ENCODE measurements at places on chromosomes 2 and 18.

GRCh38 chr18:56569416-56569815, 69.0 kb downstream of the TXNL1 start:
- DNase-seq, result no peak

DNA sequence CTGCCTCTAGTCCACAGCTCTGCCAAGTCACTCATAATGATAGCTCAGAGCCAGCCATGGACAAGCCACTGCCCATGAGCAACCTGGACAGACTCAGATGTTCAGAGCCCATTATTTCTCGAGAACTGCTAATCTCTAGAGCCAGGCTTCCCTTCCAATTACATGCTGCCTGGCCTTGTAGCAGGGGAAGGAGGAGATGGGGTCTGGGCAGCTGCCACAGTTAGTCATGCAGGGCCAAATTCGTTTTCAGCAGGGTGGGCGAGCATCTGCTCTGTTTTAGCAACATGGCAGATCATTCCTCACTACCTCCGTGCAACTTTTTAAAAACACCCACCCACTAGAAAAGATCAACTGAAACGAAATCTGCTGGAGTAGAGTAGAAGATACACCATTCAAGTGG, 141.8 kb downstream of the MYO5B start:
- no peak for DNase-seq

DNA sequence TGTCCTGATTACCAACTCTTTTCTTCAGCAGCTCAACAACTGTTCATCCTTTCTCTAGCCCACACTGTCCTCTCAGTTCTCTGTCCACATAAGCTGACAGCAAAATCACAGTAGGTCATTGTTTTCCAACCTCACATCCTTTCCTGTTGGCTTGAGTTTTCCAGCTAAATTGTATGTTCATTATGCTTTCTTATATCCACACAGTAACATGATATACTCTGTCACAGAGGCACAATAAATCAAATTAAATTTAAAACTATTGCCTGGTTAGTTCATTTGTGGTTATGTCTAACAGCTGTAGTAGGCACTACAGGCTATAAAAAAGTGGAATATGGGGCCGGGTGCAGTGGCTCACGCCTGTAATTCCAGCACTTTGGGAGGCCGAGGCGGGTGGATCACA, 179.9 kb downstream of the ETAA1 start:
- no peak for DNase-seq

- no peak for DNase-seq
Observed at GRCh38 chr2:145303536-145303935, 783.6 kb upstream of the ZEB2 start.

GRCh38 chr2:165293440-165294420, 54.5 kb downstream of the SCN2A start:
- DNase-seq, result peak; percentile 27

DNA sequence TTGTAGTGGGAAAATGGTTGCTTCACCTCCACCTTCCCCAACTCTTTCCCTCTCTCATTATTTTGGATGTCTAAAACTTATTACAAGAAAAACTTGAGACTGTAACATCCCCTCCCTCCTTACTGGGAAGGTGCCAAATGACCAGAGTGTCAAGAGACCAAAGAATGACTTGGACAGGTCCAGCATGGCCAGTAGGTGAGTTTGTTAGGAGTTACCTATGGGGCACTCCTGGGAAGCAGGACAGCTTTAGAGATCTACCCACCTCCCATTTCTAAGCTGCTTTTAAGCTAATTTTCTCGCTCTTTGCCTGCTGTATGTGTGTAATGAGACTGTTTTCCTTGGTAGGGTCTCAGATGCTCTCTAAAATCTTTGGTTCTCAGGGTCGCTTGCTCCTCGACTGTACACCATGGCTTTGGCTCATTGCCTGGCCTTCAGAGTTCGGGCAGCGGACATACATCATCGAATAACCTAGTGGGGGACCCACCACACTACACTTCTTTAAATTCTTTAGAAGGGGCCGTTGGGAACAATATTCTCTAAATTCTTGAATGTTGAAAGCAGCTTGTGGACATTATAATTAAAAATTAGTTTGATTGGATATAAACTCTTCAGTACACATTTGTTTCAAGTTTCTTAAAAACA, 45.2 kb downstream of the SLC30A6 start:
- no peak for DNase-seq

DNA sequence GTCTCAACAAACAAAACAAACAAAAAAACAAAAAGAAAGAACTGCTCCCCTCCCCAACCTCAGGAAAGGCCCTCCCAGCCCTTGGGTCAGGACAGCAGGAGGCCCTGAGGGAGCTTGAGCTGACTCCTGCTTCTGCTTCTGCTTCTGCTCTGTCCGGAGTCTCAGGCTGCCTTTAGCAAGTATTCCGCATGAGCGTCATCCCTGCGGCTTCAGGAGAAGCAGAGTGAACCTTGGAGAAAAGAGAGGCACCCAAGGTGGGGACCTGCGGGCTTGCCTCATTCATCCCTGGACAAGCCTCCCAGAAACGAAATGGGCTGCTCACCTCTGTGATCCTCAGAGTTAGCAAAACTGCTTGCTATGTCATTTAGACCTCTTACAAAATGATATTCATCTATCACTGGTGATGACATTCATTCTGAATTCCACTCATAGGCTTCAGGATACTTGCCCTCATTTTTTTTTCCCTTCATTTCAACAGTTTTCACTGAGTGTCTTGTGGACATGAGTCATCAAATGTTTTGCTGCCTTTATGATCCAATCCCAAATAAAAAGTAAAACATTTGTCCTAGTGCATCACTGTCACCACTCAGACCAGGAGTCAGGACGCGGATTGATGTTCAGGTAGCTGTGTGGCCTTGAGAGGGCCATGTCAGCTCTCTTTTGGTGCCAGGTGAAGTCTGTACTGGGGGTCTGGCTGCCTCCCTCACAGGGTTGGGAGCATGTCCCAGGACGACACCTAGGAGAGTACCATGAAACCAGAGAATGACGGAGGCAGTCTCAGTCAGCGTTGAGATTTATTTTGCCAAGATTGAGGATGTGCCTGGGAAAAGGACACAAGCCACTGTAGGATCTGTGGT, 51.7 kb downstream of the IMPA2 start:
- DNase-seq, result no peak

GRCh38 chr18:1092228-1092627, 187.6 kb downstream of the ADCYAP1 start:
- DNase-seq, result no peak

DNA sequence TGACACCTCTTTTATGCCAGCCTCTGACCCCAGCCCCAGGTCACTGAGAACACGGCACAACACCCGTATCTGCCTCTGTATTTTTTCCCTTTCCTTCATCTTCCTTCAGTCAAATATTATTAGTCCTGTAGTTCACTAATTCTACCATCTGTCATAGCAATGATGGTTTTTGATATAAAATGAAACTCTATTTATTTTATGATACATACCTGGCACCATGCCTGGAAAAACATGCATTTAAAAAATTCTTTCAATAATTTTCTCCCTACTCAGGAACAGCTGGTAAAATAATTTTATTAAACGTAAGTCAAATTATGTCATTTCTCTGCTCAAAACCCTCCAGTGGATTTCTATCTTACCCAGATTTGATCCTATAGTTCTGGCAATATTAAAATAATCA, 224.7 kb downstream of the CDH7 start:
- no peak for DNase-seq

DNA sequence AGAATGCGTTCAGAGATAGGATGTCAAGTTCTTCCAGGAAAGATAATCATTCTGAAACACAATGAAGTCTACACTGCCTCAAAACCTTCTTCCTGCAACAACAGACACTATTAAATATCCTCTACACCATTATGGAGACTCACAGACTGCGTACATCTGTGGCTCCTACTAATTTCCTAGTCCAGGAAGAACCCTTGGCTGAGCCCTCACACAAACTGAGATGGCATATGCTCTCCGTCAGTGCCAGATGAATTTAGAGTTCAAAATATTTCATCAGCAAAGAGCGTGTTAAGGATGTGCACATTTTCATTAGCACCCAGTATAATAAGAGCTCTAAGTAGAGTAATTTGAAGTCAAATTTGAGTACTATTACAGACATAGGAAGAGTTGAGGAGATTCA, 117.2 kb downstream of the TCF4 start:
- DNase-seq, result no peak

GRCh38 chr18:79485788-79486355, 90.1 kb downstream of the NFATC1 start:
- DNase-seq, result no peak

DNA sequence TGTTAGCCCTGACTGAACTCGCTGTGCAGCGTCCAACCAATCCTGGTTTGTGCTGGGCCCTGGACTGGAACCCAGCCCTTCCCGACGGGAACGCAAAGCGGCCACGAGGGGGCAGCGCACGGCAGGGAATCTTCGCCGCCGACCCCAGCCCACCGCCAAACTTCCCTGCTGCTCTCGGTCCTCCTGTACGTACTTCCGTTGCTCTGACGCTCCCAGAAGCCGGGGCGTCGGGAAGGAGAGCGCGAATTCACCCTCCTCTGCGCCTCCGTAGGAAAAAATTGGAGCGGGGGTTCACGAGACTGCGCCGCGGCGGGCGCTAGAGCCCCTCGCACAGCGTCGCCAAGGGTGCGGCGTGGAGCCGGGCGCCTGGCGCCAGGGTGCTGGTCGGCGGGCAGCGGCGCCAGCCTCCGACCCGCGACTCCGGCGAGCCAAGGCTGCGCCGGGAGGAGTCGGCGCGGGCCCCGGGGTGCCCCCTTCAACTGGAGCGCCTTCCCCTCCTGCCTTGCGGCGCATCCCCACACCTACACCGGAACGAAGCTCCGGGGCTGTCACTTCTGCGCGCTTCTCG, 873 bp upstream of the SH3RF3 start:
- peak; percentile 49 for DNase-seq

DNA sequence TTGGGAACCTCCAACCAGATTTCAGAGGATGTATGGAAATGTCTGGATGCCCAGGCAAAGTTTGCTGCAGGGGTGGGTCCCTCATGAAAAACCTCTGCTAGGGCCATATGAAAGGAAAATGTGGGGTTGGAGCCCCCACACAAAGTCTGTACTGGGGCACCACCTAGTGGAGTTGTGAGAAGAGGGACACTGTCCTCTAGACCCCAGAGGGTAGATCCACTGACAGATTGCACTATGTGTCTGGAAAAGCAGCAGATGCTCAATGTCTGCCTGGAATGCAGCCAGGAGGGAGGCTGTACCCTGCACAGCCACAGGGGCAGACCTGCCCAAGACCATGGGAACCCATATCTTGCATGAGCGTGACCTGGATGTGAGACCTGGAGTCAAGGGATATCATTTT, 573.7 kb upstream of the NXPH2 start:
- no peak for DNase-seq

GRCh38 chr2:38185012-38185491, 109.1 kb upstream of the CYP1B1 start:
- no peak for DNase-seq

- DNase-seq, result no peak
Observed at GRCh38 chr2:70133491-70134322, 46.4 kb downstream of the PCBP1 start.

DNA sequence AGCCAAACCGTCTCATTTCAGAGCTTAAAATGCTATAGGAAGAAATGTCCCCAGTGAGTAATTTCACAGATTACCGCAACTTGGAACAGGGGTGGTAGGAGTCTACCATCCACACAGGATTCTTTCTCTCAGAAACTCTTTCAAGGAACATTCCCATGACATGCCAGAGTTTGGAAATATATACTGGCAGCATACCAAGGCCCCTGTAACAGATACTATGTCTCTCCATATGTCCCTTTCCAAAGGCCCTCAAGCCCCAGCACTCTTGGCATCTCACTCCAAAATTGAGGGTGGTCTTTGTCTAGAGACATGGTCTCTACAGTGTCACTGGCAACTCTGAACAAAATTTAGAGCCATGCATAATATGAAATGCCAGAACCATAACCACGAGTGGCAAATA, 11.0 kb downstream of the FIGLA start:
- DNase-seq, result no peak

GRCh38 chr2:15965564-15966019, 25.2 kb downstream of the MYCN start:
- DNase-seq, result no peak

- no peak for DNase-seq
Observed at GRCh38 chr2:18178736-18179349, 300.4 kb downstream of the KCNS3 start.

DNA sequence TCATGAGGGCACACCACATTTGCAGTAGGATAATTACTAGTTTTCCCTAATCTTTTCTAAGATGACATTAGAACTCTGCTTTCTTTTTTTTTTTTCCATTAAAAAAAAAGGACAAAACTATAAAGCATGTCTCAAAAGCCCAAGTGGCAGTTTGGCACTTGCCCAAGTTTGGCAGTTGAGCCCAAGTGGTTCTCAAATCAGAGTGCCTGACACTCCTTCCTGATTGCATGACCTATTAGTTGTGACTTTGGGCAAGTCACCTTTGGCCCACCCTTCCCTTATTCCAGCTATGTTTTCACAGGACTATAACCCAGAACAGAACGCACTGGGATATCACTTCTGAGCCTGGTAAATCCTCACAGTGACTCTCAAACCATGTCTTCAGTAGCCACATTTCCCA, 273.0 kb downstream of the CCDC85A start:
- DNase-seq, result no peak

- DNase-seq, result no peak
Observed at GRCh38 chr2:46615986-46616485, 136.7 kb downstream of the TMEM247 start.

DNA sequence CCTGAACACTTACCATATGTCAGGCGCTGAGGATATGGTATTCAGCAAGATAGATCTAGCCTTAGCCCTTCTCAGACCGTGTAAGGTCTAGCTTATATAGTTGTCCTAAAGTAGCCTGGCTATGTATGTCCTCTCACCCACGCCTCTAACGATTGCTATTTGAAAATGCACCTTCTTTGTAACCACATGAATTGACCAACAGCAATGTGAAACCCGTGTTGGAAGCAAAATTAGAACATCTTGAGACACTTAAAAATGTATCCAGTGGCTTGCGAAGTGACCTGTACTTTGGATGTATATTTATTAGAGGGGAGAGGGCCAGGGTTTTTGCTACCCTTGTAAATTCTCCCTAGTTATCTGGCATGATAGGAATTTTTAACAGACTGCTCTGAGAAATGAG, 860.0 kb upstream of the ZEB2 start:
- DNase-seq, result no peak

- no peak for DNase-seq
Observed at GRCh38 chr2:159175182-159175581, 111.3 kb downstream of the WDSUB1 start.

- DNase-seq, result no peak
Observed at GRCh38 chr18:56327191-56327885, 311.1 kb downstream of the TXNL1 start.

- no peak for DNase-seq
Observed at GRCh38 chr2:150485114-150485870, 2.2 kb downstream of the RND3 start.
